ENCODE measurements at places on chromosomes 4 and X.
A peak's percentile ranks its signal among the peaks of the same experiment; 100 is the strongest.

GRCh38 chrX:80808881-80809411 is 731 bp downstream of the BRWD3 start:
- peak; percentile 34 for DNase-seq

DNA sequence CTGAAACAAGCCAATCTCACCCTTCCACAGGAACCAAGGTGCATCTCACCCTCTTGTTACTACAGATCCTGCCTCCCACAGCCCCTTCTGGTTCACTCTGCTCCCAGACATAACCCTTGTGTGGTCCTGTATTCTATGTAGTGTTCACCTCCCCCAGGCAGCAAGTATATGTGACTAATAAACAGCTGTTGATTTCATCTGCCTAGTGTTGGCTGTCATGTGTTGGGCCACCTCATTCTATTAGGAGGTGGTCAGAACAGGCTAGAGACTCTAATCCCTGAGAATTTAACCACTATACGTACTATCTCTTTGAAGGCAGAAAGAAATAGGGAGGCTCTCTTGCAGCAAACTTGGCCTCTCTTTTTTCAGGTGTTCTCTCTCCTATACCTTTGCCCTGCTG is 134.3 kb upstream of the RPL34 start:
- DNase-seq = no peak

DNA sequence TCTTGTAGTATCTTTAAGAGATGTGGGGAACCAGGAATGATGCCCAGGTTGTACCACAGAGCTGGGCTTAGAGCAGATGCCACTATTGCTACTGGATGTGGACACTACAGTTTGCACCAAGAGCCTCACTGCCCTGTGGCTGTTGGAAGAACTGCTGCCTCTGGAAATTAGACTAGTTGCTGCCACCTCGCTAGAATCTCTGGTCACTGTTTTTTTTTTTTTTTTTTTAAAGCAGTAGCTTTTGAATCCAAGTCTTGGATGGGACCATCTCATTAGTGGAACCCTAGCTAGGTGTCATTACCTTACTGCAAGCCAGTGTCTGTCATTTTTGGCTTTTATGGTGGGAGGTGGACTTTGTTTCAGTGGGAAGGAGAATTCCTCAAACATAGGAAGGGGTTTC is 105.5 kb downstream of the ARHGAP10 start:
- no peak for DNase-seq

DNA sequence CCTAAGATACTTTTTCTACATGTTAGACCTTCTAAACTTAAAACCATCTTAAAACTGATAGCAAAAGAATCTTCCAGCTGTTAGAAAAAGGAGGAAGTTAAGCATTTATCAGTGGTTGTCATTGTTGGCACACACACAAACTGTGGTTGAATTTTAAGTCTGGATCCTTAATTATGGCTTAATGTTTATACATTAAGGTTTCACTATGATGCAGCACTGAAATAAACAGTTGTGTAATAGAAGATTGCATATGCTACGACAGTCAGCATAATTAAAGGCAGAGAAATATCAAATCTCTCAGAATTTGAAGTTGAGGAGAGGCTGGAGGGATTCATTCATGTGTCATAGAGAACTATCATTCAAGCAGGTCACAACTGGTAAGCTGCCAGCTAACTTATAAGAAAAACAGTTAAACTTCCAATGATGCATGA is 32.3 kb downstream of the ADGRA3 start:
- no peak for DNase-seq

DNA sequence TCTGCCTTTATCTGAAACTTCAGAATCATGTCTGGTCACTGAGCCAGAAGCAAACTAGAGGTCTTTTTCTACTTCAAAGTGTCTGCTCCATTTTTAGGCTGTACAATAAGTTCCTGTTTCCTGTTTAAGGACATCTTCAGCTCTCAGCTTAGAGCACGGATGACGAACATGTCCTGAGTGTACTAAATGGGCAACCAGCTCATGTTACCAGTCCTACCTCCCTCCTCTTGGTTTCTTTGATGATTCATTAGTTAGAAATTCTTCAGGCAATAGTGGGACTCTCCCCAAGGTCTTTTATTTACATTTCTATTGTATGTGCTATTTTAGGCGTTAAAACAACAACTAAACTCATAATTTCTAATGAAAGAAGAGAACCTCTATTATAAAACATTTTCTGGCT is 58.0 kb downstream of the ENPEP start:
- no peak for DNase-seq

- DNase-seq = no peak
Measured at GRCh38 chr4:112083587-112084347, 61.5 kb upstream of the FAM241A start.

DNA sequence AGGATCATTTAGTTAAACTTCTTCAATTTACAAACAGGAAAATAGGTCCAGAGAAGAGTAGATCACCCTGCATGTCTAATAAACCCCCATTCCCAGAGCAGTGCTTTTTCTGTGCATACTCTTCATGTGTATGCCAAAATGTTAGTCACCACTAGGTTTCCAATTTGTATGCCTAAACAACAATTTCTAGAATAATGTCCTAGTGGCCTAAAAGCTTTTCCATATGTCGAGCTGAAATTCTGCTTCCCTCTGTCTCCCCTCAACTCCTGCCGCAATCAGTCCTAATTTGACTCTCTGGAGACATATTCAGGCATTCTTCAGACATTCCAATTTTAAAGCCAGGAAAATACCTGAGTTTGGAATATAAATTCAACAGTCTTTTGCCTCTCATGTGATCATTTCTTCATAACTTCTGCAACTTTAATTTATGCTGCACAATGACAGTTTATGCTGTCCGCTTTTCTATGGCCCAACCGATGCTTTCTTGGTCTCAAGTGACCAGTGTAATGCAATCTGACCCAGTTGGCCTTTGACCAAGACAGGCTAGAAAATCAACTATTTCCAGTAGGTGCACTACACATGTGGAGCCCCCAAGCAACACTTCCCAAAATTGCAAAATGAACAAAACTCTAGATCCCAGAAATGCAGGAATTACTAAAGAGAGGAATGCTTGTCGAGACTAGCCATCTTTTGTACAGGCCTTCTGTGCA is 122.9 kb upstream of the FMR1 start:
- DNase-seq = no peak

- DNase-seq = no peak
Measured at GRCh38 chr4:17562157-17562556, 14.8 kb upstream of the LAP3 start.

GRCh38 chr4:23720556-23720955 is 169.3 kb downstream of the PPARGC1A start:
- no peak for DNase-seq

Measured in pons (tissue), 1 donor.